ENCODE measurements at places on chromosomes 3 and 15.

- DNase-seq: no peak
These were observed 46.2 kb downstream of the CCDC12 start for GRCh38 chr3:46930166-46930944.

DNA sequence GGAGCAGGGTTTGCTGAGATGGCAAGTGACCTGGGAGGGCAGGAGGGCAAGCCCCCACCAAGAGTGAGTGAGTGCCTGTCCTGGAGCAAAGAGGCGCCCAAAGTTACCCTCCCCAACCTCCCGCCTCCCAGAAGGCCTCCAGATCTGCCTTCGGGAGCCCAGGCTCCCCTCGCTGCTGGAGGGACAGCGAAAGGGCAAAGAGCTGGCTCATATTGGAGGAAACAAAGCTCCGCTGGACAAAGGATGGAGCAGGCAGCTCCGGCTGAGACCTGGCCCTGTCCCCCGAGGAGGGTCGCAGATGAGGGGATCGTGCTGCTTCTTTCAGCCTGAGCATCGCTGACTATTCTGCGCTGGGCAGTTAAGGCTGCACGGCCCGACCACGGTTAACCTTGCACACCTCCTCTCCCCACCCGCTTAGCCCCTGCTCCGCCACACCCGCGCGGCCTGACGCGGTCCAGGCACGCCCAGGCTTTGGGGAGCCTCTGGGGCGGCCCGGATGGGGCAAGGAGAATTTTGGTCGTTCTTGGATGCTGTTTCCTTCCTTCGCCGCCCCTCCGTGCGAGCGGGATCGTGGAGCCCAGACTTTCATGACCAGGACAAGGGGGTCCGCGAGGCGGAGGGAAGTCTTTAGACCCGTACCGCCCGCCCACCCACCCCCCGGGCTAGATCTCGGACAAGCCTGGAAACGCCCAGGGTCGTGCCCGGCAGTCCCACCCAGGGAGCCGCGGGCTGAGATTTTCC lies 651 bp downstream of the PLCD1 start:
- DNase-seq: no peak

- no peak for DNase-seq
These were observed 140.6 kb downstream of the RYR3 start for GRCh38 chr15:33451385-33451784.

DNA sequence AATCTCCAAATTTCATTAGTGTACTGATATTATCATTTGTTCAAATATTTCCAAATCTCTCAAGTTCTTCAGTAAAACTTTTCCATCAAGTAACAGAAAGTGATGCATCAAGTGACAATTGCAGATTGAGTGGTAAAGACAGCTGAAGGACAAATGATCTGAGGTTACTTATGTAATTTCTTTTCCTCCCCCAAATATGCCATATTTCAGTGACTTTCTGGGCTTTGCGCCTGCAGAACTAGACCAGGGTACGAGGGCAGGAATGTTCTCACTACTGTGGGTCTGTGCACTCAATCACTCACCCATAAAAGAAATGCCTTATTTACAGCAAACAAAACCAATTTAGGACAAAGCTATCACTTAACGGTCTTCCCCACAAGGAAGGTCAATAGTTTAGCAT lies 4.7 kb downstream of the SUCLG2 start:
- DNase-seq: no peak

DNA sequence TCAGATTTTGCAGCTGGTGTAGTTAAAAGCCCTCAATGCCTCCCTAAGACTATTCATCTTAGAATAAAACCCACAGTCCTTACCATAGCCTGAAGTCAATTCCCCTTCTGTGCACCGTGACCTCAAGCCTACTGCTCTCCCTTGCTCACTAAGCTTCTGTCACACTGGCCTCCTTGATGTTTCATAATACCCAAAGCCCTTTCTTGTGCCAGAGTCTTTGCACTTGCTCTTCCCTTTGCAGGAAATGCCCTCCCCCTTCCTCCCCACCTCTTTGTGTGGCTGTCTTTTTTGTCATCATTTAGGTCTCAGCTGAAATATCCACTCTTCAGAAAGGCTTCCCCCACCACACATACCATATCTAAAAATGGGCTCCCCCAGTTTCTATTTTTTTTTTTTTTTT lies 4.2 kb upstream of the PLEKHO2 start:
- peak; percentile 24 for DNase-seq

- DNase-seq: no peak
These were observed 22.0 kb upstream of the FAM3D start for GRCh38 chr3:58688574-58688973.

DNA sequence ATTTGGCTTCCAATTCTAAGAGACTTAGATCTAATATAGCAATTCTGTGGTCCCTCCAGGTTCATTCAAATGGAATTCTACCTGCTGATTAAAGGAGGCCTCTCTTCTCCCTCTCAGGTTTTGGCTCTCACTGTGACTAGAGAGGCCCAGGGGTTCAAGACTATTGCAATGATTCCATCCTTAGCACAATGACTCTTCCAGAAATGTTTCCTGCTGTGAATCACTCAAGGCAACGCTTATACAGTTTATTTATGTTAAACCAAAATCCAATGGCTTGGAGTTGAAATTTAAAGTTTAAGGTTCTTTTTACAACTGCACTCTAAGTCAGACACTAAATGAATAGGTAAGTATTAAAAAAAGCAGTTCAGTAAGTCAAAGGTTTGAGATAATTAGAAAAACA lies 39.9 kb downstream of the IFT57 start:
- no peak for DNase-seq

DNA sequence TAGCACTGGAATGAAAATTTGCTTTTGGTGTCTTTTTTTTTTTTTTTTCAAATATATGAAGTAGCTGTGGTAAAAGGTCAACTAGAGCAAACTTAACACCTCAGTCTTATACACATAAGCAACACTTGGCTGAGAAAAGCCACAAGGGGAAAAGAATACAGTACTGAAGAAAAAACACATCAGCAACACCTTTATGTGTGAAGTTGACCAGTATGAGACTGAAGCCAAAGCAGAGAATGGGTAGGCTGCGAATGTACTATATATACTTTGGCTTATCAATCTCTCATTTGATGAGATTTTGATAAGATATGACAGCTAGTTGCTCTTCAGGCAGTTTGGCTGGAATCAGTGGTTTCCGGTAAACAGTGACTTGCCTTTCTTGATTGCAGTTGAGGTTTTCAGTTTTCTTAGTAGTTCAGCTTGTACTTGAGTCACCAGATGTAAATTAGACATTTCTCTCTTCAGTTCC lies 22.0 kb upstream of the ZCWPW2 start:
- peak; percentile 12 for DNase-seq

GRCh38 chr3:161854232-161854771 lies 357.7 kb downstream of the OTOL1 start:
- DNase-seq: peak; percentile 8

DNA sequence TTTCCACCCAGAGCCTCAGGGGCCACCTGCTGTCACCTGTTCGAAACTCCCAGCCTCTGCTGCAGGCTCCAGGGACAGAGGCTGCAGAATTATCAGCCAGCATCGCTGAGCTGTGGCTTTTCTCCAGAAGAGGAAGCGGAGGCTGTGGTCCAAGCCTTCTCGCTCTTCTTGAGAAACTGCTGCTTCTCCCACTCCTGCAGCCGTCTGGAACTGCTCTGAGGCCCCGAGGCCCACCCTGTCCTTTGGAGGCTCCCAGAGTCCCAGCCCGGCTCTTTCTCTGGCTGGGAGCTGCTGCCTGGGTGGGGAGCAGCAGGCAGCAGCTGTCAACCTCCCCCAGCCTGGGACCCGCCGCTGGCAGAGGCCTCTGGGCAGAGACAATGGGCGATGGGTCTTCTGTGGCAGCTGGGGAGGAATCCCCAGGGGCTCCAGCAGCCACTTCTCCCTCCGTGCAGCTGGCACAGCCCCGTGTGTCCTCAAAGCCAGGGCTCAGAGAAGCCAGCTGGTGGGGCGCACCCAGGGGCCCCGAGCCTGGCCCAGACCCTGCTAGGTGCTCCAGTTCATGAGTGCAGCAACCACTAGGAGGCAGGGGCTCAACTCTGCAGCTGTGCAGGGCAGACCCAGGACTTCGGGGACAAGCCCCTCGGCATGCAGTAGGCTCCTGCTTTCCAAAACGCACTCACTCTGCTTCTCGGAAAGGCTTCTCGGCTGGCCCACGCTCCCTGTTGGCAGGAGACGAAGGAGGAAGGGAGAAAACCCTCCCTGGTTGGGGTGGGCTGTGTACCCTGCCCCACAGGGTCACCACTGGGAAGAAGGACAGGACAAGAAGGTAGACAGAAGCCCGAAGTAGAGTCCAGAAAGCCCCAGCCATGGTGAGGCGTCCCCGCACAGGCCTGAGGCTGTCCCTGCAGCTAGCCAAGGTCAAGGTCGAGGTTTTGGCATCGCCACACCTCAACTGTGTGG lies 49.9 kb upstream of the FURIN start:
- DNase-seq: peak; percentile 40

DNA sequence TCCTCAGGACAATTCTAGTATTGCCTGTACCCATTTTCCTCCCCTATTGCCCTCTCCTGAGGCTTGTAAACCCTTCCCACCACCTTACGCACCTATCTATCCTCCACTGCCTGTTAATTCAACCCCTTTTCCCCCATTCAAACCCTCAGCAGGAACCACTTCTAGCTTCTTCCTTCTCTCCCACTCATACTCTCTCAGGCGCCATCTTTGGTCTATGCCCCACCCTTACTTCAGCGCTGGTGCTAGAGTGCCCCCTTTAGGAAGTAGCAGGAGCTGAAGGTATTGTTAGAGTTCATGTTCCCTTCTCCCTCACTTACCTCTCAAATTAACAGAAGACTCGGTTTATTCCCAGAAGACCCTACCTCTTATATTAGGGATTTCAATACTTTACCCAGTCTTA lies 121.8 kb upstream of the NLGN1 start:
- no peak for DNase-seq

DNA sequence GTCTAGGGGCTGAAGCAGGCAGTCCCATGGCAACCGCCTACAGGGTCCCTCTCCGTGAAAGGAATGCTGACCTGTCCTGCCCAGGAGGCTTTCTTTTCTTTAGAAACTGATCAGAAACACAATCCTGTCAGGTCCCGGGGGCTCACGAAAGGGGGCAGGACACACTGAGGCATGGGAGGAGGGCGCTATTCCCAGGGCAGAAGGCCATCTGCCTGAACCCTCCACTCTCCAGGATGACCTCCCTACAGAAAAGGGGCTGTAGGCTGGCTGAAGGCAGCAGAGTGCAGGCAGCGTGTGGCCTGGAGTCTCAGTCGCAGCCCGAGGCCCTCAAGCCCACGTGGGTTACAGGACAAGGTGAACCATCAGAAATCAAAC lies 18.4 kb upstream of the LRRK1 start:
- DNase-seq: no peak

DNA sequence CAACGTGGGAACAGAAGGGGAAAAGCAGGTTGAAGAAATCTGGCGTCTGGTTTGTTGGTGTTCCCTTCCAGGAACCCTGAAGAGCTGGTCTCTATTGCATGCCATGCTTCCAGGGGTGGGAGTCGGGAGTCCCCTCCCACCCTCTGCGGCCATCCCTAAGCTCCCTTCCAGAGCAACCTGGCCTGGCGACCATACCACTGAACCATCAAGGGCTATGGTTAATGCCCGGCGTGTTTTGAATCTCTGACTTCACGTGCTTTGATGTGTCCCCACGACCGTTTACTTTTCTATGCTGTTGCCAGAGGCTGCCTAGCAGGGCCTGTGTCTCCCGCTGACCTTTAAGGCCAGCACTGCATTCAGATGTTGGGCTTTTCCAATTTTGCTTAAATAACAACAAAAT lies 696 bp upstream of the SNRK start:
- DNase-seq: no peak

- no peak for DNase-seq
These were observed 11.2 kb downstream of the STIMATE start for GRCh38 chr3:52886049-52886730.

DNA sequence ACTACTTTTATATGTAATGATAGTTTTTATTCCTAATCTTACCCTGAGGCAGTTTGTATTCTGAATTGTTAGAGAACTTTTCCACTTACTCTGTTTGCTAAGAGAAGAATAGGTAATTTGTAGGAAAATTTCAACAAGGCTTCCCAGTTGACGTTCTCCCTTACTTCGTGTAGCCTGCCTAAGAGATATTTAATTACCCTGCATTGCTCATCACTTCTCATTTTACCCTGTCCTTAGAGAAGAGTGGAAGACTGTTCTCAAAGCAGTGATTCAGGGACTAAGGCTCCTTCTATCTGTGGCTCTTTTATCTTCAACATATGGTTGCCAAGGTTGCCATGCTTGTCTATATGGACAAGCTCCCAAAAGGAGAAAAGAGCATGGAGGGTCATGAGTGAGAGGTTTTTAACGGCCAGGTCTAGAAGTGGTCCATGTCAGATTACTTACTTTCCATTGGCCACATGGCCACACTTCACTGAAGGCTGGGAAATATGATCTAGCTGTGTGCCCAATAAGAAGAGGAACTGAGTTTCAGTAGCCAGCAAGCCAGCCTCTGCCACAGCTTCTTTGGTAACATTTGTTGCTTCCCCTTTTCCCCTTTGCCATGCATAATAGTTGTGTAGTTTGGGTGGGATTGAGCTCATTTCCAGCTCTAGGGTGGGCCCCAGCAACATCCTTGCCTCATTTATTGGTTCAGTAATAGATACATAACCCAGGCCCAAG lies 22.1 kb downstream of the PDE8A start:
- no peak for DNase-seq

- DNase-seq: no peak
These were observed 28.7 kb downstream of the WWTR1 start for GRCh38 chr3:149628957-149629670.

All from activated naive CD8-positive, alpha-beta T cell treated with anti-CD3 and anti-CD28 coated beads, Interleukin-2, amount 50 U/mL, for 24 hours (primary cell).